T-helper 9 cell (primary cell): ENCODE measurements at places on chromosomes 5 and 9.

- no peak for DNase-seq
These were observed 93.4 kb upstream of the CLINT1 start for GRCh38 chr5:157952374-157952685.

DNA sequence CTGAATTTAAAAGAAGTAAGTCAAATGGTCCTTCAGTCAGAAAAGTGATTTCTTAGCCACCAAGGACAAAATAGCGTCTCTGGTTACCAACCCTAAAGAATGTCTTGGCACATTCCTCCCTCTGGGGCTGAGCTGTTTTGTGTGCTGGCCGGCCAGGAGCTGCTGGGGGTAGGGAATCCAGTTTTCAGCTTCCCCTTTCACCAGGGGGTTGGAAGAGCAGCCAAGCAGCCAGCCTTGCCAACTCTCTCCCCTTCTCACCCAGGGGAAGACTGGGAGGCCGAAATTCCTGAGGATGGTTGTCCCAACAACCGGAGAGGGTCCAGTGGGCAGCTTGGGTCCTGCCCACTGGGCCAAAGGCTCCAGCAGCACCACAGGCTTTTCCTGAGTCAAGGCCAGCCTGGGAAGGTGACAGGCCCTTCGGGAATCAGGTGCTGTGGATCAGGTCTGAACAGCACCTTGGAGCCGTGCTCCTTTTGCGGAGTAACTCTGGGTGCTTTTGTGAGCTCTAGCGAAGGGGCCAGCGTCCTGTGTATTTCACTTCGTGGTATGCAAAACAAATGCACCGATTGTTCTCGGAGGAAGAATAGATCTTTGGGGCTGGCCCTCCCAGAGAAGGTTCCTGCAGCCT lies 4.2 kb downstream of the WWC1 start:
- DNase-seq = no peak

GRCh38 chr9:36997414-36997813 lies 36.7 kb downstream of the PAX5 start:
- DNase-seq = no peak

DNA sequence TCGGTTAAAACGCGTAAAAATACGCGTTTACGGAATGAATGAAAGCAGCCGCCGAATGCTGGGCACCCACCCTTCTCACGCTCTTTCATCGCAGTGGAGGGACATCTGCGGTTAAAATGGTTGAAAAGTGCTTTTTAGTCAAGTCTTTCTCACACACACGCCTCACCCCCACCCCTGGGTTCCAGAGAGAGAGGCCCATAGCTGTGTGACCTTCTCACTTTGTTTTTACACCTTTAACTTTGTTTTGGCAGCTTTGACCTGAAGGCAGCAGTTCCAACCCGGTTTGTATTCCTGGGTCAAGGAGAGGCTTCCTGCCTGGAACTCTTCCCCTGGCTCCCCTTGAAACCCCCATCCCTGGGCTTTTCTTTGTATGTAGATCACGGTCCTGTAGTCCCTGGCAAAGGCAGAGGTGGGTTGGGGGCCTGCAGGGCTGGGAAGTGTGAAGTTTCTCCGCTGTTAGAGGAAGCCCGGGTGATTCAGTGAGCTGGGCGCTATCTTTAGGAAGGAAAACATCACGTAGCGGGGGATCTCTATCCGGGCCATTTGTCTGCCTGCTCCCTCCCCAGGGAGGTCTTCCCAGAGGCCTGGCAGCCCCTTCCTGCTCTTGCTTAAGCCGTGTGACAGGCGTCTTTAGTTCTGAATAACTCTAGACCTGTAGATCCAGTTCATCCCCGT lies 29.6 kb downstream of the SPRY4 start:
- DNase-seq = no peak

- DNase-seq = no peak
These were observed 118.6 kb downstream of the UNC13B start for GRCh38 chr9:35280399-35280798.

DNA sequence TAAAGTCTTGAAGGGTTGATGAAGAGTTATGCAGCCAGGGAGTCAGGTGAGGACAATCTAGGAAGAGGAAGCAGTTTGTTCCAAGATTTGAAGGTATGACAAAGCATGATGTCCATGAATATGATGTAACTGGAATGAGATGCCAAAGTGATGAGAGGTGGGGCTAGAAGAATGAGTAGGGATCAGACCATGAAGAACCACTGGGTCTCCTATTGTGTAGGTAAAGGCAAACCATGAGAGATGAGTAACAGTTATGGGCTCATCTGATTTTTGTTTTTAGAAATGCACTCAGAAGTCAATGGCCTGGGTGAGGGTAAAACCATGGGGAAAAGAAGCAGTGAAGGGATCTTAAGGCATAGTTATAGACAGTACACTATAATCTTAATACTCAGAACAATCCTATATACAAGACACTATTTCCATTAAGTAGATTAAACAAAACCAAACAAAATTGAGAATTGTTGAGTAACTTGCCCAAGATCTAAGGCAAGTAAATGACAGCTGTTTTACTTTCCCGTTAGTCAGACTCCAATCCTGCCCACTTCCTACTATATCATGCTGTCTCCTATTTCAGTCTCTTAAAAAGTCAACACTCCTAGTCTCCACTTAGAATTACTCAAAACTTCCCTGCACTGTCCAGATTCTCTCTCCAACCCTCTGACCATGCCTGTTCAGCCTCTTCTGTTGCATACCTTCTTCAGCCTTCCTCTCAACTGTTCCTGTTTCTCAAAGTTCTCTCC lies 393.8 kb upstream of the MEF2C start:
- no peak for DNase-seq

GRCh38 chr9:134319306-134320125 lies 6.7 kb upstream of the RXRA start:
- no peak for DNase-seq

- DNase-seq = no peak
These were observed 9.2 kb upstream of the LCN15 start for GRCh38 chr9:136773386-136774044.

DNA sequence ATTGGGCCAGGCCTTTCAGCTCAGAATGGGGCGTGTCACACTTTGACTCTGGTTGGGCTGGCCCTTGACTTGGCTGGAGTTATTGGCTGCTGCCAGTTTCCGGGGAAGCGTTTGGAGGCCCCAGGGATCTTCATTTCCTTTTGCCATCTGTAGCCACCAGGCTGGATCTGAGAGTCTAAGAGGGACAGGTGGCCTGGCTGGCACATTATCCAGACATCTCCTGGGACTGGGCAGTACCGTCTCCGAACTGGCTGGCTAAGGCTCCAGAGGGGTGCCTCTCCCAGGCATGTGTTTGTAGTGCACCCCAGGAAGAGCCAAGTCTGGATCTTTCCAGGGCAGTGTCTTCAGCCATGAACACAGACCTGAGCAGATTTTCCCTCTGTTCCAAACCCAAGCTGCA lies 9.7 kb upstream of the JADE2 start:
- no peak for DNase-seq

DNA sequence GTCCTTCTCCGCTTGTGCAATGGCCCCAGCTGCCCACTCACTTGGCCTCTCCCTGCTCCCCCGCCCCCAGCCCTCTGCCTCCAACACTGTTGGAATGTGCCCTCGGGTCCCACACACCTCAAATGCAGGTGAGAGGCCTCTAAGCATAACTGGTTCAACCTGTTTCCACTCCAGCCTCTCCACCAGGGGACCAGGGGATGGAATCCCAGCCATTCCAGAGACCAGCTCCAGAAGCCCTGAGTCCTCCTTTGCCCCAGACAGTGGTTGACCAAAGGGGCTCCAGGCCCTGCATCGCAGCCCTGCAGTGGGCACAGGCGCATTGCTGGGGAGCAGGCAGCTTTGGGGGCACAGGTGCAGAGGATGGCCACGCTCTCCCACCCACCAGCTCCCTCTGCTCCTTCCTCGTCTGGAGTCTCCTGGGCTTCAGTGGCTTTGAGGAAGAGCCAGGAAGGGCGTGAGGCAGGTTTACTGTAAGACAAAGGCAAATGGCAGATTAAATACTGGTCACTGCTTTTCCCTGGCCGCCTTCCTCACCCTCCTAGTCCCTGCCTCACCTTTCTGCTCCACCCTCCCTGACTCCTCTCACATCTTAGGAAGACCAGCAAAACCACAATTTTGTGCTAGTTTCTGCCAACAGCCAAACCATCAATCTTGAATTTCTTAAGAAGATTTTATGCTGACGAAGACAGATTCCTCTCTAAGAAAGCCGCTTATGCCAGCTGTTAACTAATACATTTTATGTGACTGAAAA lies 29.1 kb upstream of the IRX2 start:
- DNase-seq = no peak

- no peak for DNase-seq
These were observed 11.1 kb downstream of the CSF1R start for GRCh38 chr5:150075233-150075632.

GRCh38 chr5:68258531-68258930 lies 43.0 kb downstream of the PIK3R1 start:
- DNase-seq = no peak

GRCh38 chr5:174195517-174195916 lies 150.0 kb downstream of the NSG2 start:
- no peak for DNase-seq

GRCh38 chr5:115816226-115817081 lies at the start of gene CDO1:
Gene CDO1 (minus strand): TSS chr5:115816659. CDS start chr5:115816397, 262 bp downstream.
- no peak for DNase-seq

DNA sequence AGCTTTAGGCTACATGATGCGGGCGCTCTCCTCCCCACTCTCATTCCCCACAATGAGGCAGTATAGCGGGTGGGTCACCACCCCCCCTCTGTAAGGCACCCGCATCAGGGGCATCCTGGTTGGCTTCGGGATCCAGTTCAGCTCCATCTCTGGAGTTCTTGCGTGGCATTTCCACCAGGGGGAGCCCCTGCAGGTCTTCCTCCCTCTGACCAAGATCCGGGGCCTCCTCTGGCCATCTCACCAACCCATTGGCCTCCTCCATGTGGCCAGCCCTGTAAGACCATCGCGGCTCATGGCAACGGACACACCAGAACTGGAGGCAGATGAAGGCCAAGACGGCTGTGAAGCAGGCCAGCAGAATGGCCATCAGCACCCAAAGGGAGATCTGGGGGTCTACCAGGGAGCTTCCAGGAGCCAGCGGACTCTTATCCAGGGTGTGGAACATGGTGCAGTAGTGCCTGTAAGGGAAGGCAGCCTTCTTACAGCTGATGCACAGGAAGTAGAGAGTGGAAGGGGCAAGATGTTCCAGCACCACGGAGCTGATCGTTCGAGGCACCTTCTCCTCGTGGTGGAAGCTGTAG lies 77.0 kb downstream of the CYFIP2 start:
- peak; percentile 22 for DNase-seq

GRCh38 chr9:100466171-100466828 lies 6.6 kb upstream of the TMEFF1 start:
- no peak for DNase-seq

DNA sequence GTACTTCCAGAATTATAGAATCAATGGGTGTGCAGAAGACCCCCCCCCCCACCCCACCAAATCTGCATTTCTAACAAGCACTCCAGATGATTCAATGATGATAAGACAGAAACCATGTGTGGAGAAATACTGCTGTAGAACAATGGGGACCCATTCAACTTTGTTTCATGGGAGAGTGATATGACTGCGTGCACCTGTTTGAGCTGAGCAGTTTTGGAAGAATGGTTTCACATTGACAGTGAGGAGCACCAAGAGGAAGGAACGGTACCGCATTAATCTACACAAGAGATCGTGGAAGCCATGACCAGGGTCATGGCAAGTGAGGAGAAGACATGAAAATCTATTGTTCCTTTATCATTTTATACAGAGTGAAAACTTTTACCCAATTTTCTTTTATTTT lies 202.7 kb downstream of the CD180 start:
- no peak for DNase-seq

- no peak for DNase-seq
These were observed 212.9 kb upstream of the RASA1 start for GRCh38 chr5:87054821-87055220.

DNA sequence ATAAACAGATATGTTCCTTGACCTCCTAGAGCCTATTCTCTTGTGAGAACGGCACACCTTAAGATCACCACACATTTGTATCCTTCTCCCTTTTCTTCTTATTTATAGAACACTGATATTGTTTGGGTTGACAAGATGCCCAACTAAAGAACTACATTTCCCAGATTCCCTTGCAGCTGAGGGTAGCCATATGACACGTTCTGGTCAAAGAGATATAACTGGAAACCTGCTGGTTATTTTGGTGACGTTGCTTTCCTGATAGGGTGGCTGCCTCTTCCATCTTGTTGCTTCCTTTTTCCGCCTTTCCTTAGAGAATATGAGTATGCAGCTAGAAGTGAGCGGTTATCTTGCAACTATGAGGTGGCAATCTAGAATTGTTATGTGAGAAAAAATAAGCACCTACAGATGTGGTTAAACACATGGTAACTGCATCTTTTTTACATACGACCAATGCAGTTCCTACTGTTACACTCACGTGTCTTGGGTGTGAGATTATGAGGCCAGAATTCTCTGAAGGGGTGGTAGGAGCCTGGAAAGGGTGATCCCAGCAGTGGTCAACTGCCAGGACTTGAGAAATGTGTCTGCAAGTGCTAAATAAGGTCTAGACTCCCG lies 72.9 kb downstream of the SEC61B start:
- DNase-seq = no peak

- DNase-seq = no peak
These were observed 153.5 kb downstream of the SEMA6A start for GRCh38 chr5:116421080-116421629.

DNA sequence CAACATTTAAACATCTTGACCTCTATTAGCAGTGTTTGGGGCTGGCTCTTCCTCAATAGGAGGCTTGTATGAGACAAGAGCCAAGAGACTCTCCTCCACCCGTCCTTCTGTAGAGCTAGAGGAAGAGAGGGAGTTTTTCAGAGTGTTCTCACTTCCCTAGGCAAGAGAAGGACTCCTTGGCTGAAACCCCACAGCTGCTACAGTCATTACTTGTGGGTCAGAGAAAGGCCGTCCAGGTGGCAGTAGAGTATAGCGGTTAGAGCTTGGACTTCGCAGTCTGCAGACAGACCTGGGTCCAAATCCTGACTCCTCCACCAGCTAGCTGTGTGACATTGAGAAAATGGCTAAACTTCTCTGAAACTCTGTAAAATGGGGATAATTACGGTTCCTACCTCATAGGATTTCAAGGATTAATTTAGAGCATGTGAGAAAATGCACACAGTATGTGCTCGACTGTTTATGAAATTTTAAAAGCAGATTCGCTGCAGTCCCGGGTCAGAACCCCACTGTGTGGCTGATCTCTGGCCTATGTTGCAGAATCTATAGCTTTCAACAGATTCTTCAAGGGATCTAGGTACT lies 80.8 kb upstream of the ARAP3 start:
- no peak for DNase-seq

DNA sequence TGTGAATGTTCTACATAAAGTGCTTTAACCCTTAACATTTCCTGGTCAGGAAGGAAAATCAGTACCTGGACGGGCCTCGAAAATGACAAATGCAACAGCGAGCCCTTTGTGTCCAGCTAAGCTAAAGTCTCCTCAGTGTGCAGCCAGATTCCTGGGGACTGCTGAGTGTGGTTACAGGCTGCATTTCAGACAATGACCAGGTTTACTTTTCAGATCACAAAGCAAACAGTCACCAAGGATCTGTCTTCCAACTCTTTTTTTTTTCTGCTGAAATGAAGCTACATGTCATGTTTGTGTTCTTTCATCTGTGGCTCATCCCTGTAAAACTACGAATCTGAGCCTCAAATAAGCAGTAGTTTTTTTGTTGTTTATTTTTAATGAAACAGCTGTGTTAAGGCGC lies 20.8 kb downstream of the SLC46A2 start:
- no peak for DNase-seq
